ENCODE measurements at places on chromosomes 13 and 19. TPM values are rescaled to one million over a fixed set of nuclear protein-coding genes. Genes with fewer than 3 reads are reported as not detected.

ZNF823 gene
- total RNA-seq: 7.4 TPM

GZMM gene
- total RNA-seq: 47.4 TPM

NCAN gene
- not detected for total RNA-seq

DNA sequence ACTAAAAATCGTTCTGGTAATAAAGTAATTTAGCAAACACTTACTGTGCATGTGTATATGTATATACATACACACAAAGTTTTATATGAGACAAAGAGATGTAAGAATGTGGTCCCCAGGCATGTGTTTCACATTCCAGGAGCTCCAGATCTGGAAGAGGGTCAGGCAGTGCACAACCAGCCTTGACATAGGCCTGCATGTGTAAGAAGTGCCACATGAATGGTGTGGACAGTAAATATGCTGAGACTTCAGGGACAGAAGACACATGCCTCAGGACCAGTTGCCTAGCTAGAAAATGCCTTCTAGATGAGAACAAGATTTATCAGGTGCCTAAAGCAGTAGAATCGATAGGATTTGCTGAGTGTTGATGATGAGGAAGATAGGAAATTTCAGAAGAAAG lies 76.4 kb downstream of the FRY start:
- DNase-seq: no peak

- no peak for DNase-seq
These were observed 368.3 kb downstream of the IRS2 start for GRCh38 chr13:109418111-109418510.

DNA sequence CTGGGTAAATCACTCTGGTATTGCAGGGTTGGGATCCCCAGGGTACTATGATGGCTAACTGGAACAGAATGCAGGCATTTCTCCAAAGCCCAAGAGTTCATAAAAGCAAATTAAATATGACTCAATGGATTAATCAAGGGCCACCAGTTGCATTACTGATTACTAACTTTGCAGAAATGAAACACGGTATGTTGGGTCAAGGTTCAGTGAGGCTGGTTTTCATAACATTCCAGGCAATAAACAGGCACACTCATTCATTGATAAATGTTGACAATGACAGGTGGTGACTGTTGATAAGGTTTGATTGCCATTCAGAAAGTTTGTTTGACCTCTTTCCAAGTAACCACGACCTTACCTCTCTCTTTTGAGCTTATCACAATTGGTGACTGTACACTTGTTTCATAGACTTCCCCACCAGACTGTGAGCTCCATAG lies 506 bp upstream of the AP1M1 start:
- DNase-seq: no peak

GRCh38 chr19:2315818-2316353 lies 7.9 kb upstream of the LINGO3 start:
- DNase-seq: peak; percentile 28

DNA sequence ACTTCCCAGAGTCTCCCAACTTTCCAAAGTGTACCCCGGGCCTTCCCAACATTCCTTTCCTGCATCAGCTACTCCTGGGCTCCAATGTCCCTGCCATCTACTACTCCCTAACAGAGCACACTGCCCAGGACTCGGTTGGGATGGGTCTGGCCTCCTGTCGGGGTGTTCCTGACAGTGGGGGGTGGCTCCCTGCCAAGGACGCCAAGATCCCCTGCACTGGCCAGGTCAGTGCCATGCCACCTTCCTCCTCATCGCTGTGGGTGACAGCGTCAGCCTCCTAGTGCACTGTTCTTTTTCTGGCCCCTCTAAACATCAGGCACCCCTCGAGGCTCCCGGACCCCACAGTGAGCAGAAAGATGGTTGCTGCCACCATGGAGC lies 13.8 kb downstream of the EPS15L1 start:
- DNase-seq: no peak

DNA sequence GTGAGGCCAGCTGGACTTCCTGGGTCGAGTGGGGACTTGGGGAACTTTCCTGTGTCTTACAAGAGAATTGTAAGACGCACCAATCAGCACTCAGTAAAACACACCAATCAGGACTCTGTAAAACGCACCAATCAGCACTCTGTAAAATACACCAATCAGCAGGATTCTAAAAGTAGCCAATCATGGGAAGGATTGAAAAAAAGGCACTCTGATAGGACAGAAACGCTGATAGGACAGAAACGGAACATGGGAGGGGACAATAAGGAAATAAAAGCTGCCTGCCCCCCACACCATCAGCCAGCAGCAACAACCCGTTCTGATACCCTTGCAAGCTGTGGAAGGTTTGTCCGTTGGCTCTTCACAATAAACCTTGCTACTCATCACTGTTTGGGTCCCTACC lies 73.1 kb upstream of the SGCG start:
- DNase-seq: no peak

DNA sequence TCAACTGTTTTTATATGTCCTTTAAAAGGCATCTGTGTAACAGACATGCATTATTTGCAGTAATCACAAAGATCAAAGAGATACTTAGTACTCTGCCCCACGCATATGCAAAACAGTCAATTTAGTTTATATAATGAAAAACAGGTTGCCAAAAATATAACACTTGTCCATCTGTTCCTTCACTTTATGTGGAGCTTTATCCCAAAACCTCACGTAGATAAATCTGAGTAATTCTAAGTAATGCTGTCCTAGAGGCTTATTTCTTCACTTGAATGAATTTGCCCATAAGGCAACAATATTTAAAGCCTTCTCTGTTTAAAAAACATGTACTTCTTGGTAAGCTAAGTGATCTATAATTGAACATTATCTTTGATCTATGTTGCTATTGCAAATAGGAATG lies 20.3 kb upstream of the SLITRK6 start:
- DNase-seq: no peak

All from activated CD4-positive, alpha-beta T cell treated with anti-CD3 and anti-CD28 coated beads, Interleukin-2, amount 10 ng/mL, durations not matched to agents 7 days and 5 days (primary cell).